ENCODE measurements at places on chromosomes 11 and 22.

DNA sequence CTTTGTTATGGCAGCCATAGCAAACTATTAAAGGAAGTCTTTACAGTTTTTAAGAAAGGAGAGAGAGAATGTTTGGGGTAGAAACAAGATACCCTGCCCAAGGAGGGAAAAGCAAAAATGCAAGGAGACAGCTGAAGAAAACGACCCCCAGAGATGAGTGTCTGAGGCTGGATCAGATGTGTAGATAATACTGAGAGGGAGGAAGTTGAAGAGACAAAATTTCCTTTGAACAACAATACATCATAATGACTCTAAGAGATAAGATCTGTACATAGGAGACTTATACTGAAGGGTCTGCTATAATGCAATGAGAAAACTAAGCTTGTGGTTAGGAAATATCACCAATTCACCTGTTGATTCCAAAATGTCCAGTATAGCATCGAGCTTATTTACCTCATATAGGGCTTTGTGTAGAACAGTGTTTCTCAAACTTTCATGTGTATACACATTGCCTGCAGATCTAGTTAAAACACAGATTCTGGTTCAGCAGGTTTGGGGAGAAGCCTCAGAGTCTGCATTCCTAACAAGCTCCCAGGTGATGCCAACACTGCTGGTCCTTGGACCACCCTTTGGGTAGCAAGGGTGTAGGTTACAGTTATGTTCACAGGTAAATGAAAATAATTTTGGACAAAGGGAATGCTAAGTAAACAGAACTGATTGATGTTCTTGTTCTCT is 5.8 kb upstream of the CEP295 start:
- DNase-seq = no peak

GRCh38 chr22:24526191-24526590 is 28.7 kb downstream of the GUCD1 start:
- DNase-seq = no peak

GRCh38 chr11:3021125-3021524 is 29.0 kb upstream of the NAP1L4 start:
- DNase-seq = peak; percentile 26

- no peak for DNase-seq
These were observed 8.6 kb upstream of the CERK start for GRCh38 chr22:46746620-46747019.

DNA sequence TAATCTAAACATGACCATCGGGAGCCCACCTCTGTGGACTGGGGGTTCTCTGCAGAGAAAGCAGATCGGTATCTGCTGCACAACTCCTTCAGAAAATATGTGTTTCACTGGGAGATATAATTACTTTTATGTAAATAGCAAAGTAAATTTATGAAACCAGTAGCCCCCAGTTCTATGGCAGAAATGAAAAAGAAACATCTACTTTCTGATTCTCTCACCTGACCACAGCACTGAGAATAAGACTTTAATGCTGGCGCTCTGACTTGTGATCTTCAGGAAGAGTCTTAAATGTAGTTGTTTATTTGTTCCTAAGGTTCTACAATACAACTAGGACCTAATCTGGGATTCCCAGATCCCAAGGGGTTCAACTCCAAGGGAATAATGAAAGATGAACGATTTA is 518.0 kb downstream of the DLG2 start:
- DNase-seq = no peak

DNA sequence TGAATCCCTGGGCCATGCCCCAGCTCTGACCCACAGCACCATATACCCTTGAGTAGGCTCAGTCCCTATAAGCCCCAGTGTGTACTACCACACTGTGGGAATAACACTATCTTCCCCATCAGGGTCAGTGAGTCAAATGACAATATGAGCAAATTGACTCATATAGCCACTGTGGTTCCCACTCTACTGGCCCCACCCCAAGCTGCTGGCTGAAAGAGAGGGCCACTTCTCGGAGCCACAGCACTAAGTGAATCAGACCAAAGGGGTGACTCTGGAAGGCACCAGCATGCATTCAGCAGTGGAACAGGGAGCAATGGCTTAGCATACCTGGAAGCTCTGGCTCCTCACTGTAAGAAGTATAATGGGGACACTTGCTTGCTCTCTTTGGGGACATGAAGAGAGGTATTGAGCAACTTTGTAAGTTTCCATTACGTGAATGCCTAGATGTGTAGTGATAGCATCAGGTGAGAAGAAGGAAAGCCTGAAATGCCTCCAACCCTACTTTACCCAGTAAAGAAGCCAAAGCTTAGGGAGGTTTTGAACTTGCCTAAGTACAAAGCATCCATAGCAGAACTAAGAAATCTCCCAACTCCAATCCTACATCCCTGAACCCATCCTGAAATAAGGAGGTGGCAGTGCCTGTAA is 13.5 kb downstream of the CD59 start:
- no peak for DNase-seq

DNA sequence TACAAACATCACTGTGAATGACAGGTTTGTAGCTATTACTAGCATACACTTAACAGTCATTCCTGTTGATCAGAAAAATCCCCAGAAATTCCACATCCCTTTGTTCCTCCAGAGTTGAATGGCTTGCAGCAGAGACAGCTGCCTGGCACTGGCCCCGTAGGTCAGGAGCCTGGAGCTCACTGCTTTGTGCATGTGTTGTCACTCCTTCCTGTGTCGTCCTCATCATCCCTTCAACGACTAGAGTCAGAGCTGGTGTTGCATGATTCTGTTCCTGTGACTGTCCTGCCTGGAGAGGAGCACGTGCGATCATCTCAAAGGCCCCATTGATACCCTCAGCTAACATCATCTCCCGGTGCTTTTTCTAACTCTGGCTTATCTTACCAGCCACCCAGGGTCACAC is 58.3 kb downstream of the LDLRAD3 start:
- no peak for DNase-seq

- DNase-seq = no peak
These were observed 233.5 kb downstream of the MIAT start for GRCh38 chr22:26890870-26891269.

- DNase-seq = peak; percentile 17
These were observed 199.9 kb downstream of the DSCAML1 start for GRCh38 chr11:117597071-117597470.

- no peak for DNase-seq
These were observed 350.4 kb upstream of the B3GAT1 start for GRCh38 chr11:134762248-134763029.

GRCh38 chr11:73233211-73233610 is 15.1 kb downstream of the P2RY2 start:
- DNase-seq = no peak

DNA sequence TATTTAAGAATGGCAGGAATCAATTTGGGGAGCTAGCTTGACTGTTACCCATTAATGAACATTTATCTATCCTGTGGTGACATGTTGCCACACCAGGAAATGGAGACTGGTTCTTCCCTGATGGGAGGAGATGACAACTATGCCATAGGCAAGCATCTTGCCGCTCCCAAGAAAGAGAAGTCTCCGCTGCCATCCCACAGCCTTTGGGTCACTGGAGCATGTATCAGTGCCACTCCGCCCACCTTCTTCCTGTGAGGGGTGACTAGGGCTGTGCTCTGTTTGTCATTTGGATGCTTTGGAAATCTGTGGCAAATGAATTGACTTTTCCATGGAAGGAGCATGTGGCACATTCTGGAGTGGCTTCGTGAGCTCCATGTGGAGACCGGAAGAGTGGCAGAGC is 6.5 kb downstream of the STIP1 start:
- DNase-seq = no peak

GRCh38 chr11:93225662-93226061 is 27.9 kb upstream of the SLC36A4 start:
- DNase-seq = no peak

DNA sequence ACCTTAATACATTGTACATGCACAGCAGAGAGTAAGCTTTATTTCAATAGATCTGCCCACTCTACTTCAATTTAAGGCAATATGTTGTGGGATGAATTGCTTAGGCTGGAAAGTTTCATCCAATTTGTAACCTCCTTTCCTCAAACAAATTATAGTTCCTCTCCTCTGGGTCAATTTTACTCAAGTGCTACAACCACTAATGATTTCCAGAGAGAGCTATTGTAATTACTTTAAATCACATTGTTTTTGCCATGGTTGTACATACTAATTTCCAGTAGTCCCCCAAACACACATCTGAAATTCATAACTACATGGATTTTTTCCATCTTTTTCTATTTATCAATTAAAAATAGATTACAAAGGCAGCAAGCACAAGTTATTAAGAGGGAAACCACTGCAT is 72.9 kb downstream of the APIP start:
- DNase-seq = no peak

GRCh38 chr11:72721689-72722049 is 30.5 kb downstream of the ARAP1 start:
- no peak for DNase-seq

GRCh38 chr11:96204721-96205459 is 138.1 kb downstream of the MAML2 start:
- DNase-seq = no peak

- no peak for DNase-seq
These were observed 66.7 kb downstream of the EFCAB6 start for GRCh38 chr22:43745411-43745770.

GRCh38 chr22:44669561-44669976 is 32.4 kb upstream of the PRR5 start:
- DNase-seq = no peak

GRCh38 chr11:113363406-113363805 is 24.2 kb upstream of the ANKK1 start:
- DNase-seq = no peak

DNA sequence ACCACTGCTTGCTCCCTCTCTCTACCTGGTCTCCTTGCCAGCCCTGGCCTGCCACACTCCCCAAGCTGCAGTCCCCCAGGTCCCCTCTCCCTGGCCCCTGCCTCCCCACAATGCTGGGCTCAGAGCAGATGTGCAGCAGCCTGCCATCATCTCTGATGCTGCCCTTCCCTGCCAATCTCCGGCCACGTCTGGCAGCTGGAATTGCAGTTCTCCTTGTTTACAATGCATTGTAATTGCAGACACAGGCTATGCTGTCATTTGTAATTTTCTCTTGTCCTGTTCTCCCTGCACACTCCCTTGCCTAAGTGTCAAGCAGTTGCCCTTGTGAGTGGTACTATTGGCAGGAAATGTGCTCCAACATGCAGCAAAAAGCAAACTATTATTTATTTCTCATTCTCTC is 222.3 kb downstream of the NTM start:
- no peak for DNase-seq

GRCh38 chr11:68855205-68855981 is 13.7 kb upstream of the CPT1A start:
- DNase-seq = no peak

DNA sequence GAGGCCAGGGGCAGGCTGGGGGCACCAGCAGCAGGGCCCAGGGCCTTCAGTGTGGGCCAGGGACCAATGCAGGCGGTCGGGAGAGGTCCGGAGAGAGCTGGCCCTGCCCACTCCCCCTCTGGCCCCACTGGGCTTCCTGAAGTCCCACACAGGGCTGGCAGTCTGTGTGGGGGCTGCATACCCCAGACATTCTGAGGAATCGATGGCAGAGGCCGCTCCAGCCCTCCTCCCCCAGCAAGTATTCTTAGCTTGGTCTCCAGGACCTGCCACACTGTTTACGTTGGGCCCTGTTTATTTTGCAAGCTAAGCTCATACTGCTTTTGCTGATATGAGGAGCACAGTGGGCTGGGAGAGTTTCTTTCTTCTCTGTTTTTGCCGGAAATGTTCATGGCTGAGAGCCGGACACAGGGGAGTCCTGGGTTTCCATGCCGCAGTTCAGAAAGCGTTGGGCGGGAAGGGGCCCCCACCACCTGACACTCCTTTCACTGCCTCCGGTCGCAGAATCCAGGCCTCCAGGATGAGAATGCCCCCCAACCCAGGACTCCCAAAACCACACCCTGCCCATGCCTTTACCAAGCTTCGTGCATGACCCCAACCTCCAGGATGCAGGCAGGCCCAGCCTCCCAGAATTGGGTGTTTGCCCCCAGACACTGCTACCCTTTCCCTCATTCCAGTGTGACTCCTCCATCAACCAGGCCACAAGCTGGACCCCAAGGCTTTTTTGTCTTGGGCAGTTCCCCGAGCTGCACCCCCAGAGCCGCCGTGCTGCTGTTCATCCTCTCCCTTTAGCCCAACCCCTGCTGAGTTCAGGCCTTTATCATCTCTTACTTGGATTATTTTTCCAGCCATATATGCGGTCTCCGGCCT is 81.8 kb upstream of the KCNQ1OT1 start:
- no peak for DNase-seq

- no peak for DNase-seq
These were observed 36.6 kb downstream of the TMEM45B start for GRCh38 chr11:129852125-129852740.

- no peak for DNase-seq
These were observed 10.2 kb downstream of the CABIN1 start for GRCh38 chr22:24021304-24021703.

GRCh38 chr22:40939202-40939601 is 12.0 kb upstream of the RBX1 start:
- DNase-seq = no peak

DNA sequence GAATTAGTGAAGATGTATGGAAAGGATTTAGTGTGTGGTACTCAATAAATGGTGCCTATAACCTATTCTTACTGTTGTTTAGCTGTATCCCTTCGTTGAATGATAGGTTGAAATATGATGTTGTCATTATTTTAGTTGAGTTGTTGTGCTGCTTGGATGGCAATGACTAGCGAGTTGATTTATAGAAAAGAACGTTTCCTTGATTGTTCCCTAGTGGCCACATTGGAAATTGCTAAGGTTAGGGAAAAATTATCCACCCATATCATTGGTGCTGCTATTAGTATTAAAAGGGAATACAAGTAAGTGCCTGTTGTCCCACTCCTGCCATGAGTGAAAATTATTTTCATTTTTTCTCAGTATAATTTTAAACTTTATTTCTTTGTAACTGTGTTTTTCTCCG is 14.5 kb downstream of the EMSY start:
- DNase-seq = no peak

All from activated CD4-positive, CD25-positive, alpha-beta regulatory T cell (primary cell).